ENCODE measurements at places on chromosomes 7 and 10. TPM values are rescaled to one million over a fixed set of nuclear protein-coding genes. Genes with fewer than 3 reads are reported as not detected.

- H3K36me3 ChIP-seq = peaks cover 28% of the 10 kb centered on the region
- DNase-seq = no peak
Observed at GRCh38 chr10:37831495-37832333, 25.7 kb downstream of the ZNF248 start.

DNA sequence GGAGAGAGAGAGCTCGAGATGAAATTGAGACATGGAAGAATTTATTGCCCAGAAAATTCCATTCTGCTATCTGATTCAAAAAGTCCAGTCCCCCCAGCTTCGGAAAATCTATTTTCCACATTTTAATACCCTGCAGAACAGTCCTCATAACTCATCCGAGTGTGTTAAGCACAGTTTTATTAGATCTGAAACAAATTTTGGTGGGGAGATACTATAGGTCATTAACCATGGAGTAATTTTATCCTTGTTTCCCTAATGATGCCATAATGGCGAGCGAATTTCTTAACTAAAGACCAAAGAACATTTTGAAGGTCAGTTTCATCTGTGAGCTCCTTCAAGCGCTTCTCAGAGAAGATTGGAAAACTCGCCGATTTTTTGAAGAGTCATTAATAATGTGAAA, 78.1 kb downstream of the HIF1AN start:
- no peak for DNase-seq
- H3K4me1 ChIP-seq = no peaks in the 10 kb centered on the region
- no peak overlapping the region for H3K27ac ChIP-seq
- H3K4me3 ChIP-seq = no peak overlapping the region
- no peaks in the 10 kb centered on the region for H3K36me3 ChIP-seq

Gene MINDY4
- 2.7 TPM for total RNA-seq

Gene IL6
- total RNA-seq = not detected

Gene CCDC146
- 25.0 TPM for total RNA-seq

All from esophagus squamous epithelium (tissue), 5 donors.